ENCODE measurements at places on chromosomes 16 and 17.
A peak's percentile ranks its signal among the peaks of the same experiment; 100 is the strongest.

GRCh38 chr16:69940676-69941075, 10.5 kb upstream of the CLEC18A start:
- DNase-seq = no peak

GRCh38 chr17:17239832-17240231, 2.9 kb upstream of the FLCN start:
- no peak for DNase-seq

- no peak for DNase-seq
These were observed 10.0 kb upstream of the SKAP1 start for GRCh38 chr17:48439875-48440505.

GRCh38 chr16:22645868-22646267, 135.2 kb downstream of the NPIPB5 start:
- DNase-seq = no peak

DNA sequence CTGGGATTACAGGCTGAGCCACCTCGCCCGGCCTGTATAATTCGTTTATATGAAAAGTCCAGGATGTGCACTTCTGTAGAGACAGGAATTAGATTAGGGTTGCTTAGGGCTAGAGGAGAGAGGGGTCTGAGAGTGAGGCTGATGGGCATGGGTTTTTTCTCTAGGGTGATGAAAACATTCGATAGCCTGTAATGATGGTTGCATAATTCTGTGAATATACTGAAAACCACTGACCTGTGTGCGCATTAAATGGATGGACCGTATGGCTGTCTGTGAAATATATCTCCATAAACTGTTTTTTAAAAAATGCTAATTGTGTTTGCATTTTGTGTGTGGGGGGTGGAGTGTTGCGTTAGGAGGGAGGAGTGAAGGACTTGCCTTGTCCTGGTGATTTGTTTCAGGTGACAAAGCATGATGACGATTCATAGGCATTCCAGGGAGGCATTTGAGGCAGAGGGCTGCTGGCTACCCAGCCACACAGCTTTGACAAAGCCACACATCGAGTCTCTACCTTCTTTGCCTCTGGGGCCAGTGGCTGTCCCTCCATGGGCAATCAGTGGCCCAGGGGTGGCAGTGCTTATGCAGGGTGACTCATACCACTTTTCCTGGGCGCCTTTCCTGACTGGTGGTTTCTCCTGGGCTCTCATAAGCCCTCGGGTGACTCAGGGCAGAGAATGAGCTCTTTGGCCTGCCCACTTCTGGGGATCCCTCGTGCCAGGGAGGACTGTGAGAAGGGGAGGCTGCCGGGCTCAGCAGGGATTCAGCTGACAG, 148.5 kb upstream of the WSCD1 start:
- DNase-seq = no peak

DNA sequence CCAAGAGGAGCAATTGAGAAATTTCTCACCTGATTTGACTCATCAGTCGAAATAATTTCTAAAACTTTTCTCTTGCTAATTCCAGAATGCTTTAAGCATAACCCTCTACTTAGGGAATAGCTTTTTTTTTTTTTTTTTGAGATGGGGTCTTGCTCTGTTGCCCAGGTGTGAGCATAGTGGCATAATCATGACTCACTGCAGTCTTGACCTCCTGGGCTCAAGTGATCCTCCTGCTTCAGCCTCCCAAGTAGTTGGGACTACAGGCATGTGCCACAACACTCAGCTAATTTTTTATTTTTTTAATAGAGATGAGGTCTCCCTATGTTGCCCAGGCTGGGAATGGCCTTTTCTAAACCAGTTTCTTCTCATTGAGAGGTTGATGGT, 13.7 kb upstream of the NFATC3 start:
- no peak for DNase-seq

- no peak for DNase-seq
These were observed 2.3 kb upstream of the XAF1 start for GRCh38 chr17:6753546-6753945.

- no peak for DNase-seq
These were observed 205.4 kb upstream of the KCNJ16 start for GRCh38 chr17:69869667-69870066.

- no peak for DNase-seq
These were observed 118.1 kb downstream of the STXBP4 start for GRCh38 chr17:55086635-55087058.

- no peak for DNase-seq
These were observed 45.1 kb upstream of the TOX3 start for GRCh38 chr16:52591934-52592592.

DNA sequence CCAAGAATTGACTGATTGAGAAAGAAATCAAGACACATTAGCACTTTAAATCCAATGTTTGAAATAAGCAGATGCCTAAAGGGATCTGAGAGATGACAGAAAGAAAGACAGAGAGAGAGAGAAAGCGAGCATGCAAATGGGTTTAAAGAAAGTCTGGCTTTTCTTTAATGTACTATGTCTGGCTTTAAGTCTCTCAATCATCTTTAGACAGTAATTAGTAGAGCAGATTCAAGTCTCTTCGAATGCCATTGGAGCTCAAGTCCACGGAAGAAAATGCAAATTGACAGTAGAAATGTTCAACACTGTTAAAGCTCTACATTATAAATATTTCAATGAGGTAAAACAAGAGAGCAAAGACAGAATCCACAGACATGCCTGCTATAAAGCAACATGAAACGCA, 1480.2 kb upstream of the CDH8 start:
- DNase-seq = no peak

DNA sequence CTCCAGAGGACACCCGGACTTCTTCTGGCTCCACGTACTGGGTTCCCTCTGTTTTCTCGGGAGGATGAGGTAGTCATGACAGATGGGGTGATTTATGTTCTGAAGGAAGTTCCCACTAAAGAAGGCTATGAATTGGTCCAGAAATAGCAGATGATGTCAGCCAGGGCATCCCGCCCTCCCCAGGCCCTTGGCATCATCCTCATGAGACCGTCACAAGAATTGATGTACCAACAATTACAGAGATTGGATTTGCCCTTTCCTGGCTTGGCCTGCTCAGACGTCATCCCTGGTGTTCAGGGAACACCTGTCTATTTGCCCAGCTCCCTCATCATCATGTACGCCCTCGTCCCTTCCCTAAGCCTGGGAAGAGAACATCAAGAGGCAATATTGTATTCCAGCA, 102.8 kb upstream of the CCL1 start:
- DNase-seq = no peak

DNA sequence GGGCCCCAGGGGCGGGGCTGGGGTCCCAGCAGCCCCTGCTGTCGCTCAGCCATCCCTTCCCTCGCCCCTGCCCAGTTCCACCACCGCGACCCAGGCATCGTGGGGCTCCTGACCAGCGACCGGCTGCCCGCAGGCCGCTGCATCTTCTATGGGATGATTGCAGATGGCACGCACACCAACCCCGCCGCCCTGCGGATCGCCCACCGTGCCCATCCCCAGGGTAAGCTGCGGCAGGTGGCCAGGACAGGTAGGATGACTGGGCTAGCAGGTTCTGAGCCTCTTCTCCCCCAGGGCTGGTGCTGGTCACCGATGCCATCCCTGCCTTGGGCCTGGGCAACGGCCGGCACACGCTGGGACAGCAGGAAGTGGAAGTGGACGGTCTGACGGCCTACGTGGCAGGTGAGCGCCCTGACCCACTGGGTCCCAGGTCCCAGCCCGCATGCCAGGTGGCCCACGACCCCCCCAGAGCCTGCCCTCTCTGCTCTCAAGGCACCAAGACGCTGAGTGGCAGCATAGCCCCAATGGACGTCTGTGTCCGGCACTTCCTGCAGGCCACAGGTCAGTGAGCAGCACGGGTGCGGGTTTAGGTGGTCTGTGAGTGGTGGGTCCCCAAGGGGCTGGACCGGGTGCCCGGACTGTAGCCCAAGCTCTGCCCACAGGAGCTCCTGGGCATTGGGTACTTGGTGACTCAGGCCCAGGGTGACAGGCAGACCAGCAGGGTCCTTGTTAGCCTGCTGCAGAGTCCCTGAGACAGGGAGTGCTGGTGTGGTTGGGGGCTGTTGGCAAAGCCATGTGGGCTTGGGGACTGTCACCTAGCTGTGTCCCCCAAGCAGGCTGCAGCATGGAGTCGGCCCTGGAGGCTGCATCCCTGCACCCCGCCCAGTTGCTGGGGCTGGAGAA, 2.8 kb downstream of the CEMP1 start:
- DNase-seq = no peak

DNA sequence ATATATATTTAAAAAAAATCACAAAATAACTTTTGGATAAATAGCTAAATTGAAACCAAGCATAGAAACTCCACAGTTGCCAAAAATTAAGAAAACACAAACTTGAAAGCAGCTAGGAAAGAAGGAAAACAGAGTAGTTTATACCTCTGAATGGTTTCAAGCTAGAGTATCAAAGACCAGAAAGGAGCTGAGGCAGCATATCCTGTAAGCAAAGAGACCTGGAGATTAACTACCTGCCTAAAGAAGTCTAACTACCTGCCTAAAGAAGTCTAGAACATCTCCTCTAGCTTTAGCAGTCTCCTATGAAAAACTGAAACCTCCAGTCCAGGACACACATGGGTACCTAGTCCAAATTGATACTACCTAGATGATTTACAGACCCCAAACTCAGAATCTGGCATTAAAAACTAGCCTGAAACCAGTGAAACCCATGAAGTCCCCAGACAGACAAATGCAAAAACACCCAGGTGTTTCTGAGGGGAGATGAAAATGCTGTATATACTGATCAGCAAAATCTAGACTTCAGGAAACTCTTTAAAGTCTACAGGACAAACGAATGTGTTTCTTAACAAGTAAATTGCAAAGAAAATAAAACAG, 17.6 kb downstream of the APPBP2 start:
- DNase-seq = no peak

GRCh38 chr17:81049973-81050551, 15.1 kb downstream of the BAIAP2 start:
- DNase-seq = no peak

DNA sequence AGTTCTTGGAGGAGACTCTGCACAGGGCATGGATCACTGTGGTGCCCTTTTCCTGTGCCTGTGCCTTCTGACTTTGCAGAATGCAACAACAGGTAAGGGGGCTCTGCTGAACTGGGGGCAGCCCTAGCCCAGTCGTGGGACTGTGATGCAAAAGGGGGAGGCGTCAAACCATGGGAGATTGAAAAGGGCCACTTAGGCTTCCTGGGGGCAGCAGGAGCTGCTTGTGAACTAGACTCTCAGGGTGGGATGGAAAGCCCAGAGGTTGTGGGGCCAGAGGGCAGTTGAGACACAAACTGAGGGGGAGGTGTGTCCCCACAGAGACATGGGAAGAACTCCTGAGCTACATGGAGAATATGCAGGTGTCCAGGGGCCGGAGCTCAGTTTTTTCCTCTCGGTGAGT, 19.6 kb downstream of the ADGRG5 start:
- DNase-seq = no peak

DNA sequence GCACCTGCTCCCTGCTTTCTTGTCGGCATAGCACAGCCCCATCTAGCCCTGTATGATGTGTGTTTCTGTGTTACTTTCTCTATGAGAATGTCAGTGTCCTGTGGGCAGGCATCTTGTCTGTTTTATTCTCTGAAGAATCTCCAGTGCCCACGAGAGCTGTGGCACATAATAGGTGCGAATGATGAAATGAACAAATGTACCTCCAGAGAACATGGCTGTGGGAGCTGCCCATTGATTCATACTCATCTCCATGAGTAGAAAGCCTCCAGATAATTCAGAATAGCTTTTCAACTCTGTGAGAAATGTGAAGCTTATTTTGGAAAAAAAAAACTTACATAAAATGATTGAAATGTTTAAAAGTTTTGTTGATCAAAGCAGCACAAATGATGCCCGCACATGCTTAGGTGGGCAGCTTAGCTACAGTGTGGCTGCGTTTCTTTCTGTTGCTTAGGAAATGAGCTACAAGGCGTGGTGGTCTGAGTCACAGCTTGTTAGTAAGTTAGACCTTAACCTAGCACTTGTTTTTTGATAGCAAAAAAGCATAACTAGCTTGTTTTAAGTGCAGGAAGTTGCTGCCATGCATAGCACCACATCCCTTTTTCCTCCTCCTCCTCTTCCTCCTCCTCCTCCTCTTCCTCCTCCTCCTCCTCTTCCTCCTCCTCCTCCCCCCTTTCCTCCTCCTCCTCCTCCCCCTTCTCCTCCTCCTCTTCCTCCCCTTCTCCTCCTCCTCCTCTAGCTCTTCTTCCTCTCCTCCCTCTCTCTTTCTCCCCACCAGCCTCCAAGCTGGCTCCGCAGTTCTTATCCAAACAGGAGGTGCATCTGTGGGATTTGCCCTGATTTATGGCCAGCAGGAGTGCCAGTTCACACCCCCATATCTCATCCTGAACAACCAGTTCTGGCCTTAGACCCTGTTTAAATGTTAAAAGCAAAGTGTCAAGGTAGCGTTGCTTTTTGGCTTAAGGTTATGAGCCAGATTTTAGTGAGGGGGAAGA, 221.5 kb downstream of the IRF8 start:
- DNase-seq = no peak

- peak; percentile 98 for DNase-seq
These were observed 8.3 kb downstream of the MNT start for GRCh38 chr17:2392252-2393173.

DNA sequence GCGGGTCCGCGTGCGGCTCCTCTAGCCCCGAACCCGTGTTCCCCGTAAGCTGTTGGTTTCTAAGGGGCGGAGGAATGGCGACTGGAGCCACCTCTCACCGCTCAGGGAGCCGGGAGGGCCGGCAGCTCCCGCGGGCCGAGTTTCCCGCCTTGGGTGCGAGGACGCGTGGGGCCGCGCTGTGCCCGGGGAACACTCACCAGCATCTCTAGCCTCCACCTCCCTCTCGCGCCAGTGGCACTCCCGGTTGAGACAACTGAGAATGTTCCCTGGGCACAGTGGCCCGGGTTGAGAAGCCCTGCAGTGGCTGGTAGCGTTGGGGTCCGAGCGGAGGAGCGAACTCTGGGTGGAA, 560 bp downstream of the TELO2 start:
- DNase-seq = no peak

- no peak for DNase-seq
These were observed 998 bp upstream of the TMEM11 start for GRCh38 chr17:21214777-21215541.

DNA sequence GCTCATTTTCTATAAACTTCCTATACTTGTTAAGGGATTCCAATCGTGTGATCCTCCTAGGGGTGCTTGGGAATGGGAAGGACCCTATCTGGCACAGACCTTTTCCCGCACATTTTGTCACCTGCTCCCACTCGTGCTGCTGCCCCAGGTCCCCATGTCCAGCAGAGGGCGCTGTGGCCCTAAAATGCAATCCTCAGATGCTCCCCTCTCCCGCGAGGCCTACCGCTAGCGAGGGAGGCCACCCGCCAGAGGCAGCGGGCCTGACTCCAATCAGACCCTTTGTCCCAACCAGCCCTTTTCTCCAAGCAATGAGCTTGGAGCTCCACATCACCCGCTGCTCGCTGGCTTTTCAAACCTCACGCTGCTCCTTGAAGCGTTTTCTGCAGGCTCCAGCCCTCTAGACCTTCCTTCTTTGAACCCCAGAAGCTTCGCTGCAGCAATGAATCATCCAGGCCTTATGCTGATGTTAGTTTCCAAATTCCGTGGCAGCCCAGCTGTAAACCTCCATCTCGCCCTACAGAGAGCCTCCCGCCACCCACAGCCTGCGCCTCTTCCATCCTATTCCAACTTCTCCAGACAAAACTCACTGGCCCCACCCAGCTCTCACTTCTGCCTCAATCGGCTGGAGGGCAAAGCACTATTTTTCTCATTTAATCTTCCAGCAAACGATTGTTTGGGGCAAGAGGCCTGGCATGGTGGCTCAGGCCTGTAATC, 23.6 kb upstream of the FZD2 start:
- DNase-seq = peak; percentile 94

- DNase-seq = no peak
These were observed 25.5 kb upstream of the CDH1 start for GRCh38 chr16:68711421-68712139.

All from right forelimb (tissue), 1 donor.